ENCODE measurements at places on chromosomes 1 and 21.

- DNase-seq: no peak
Measured at GRCh38 chr21:15495965-15496364, 233.8 kb upstream of the USP25 start.

GRCh38 chr1:69567652-69568420 lies at the start of gene LRRC7:
LRRC7 (plus strand) TSS chr1:69567922; CDS start chr1:69568640, 718 bp downstream.
- DNase-seq: peak; percentile 45

DNA sequence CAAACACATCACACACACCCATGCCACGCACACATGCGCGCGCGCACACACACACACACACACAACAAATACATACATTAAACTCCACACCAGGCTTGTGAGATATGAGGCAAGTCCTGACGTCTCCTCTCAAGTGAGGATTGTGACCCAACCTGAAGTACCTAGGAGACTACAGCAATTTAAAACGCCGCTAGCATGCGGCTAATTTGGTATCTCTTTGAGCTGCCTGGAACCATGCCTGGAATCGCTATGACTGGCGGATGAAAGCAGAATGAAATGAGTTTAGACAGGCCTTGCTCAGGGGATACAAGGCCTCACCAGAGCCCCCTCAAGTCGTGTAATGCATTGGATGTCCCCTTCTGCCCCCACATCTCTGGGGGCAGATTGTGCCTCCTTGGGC lies 1.6 kb upstream of the RAB7B start:
- peak; percentile 36 for DNase-seq

DNA sequence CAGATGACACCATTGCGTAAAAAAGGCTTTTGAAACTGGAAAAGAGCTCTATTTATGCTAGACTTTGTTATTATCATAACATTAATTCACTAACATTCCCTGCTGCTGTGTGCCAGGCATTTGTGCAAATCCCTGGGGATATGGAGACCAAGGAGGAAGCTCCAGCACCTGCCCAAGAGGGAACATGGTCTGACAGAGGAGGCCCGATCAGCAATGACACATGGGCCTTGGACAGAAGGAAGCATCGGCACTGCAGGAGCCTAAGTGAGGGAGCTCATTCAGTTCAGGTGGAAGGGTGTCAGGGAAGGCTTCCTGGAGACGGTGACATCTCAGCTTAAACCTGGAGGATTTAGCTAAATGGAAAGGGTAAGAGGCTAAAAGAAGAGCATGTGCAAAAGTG lies 13.9 kb downstream of the CAMK2N1 start:
- no peak for DNase-seq

DNA sequence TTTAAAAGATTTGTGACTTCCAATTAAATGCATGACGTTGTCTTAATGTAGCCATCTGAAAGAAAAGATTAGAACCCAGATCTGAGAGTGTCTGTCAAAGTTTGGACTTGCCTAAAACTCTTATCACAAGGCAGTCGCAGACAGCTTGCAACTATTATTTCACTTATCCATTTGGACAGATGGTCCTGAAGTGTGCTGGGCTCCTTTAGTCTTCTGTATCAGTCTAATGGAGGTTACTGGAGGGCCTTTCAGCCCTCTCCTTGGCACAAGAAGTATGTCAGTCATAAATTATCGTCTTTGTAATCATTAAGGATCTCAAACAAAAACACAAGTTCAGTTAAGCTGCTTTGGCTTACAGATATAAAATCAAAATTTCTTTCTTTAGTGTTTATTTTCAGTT lies 15.5 kb downstream of the PROX1 start:
- no peak for DNase-seq

DNA sequence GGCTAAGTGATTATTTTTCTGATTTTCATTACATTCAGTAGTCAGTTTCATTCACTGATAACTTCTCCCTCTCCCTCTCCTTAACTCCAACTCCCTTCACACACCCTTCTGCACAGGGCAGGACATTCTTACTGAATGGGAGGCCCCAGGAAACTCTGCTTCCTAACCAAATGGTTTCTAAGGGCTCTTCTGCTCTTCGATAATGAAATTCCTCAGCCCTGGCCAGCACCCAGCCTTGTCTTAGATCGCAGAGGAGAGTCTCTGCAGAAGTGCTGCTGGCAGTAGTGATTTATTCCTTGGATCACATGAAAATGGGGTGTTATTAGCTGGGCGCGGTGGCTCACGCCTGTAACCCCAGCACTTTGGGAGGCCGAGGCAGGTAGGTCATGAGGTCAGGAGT lies 16.4 kb downstream of the PLEKHM2 start:
- no peak for DNase-seq

- DNase-seq: no peak
Measured at GRCh38 chr1:180152588-180152987, 2.1 kb upstream of the QSOX1 start.

- no peak for DNase-seq
Measured at GRCh38 chr1:35708952-35709351, 9.7 kb downstream of the C1orf216 start.

DNA sequence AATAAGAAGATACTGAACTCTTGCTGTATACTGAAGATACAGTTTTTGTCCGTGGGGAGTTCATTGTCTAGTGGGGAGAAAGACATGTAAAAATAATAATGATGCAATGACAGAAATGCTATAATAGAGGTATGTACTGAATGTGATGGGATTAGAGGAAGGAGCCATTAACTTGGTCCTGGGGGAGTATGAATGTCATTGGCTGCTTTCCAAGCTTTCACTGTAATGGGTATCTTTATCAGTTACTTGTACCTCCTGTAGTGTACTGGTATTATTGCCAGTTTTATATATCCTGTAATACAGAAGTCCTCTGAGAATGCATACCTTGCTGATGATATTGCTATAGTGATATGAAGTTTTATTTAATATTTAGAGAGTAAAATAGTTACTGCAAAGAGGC lies 7.4 kb downstream of the BTBD8 start:
- no peak for DNase-seq

DNA sequence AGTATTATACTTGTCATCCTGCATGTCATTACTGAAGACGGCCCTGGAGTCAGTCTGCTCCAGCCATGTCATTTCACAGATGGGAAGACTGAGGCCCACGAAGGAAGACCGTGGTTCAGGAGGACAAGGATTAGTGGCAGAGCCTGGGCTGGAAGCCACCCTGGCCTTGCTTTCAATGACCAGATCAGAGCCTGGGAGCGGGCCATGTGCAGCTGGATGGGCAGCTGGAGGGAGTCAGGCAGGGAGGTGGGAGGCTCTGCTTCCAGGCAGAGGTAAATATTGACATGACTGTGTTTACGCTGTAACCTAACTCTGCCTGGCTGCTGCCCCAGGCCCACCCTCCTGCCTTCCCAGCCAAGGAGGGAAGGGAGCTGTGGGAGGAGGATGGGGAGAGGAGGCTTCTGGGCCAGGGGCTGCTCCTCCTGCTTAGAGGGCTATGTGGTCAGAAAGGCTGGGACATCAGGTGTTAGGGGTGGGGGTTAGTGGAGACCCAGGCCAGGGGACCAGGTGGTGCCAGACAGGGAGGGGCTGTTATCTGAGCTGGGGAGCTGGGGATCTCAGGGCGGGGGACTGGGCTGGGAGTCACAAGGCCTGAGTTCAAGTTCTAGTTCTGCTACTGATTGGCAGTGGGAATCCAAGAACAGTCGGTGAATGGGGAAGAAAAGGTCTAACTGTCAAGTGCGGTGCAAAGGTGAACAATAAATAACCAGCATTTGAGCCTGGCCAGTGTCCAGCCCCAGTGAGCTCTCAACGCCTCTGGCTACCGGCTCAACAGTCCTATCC lies 48.5 kb upstream of the ECE1 start:
- DNase-seq: no peak

DNA sequence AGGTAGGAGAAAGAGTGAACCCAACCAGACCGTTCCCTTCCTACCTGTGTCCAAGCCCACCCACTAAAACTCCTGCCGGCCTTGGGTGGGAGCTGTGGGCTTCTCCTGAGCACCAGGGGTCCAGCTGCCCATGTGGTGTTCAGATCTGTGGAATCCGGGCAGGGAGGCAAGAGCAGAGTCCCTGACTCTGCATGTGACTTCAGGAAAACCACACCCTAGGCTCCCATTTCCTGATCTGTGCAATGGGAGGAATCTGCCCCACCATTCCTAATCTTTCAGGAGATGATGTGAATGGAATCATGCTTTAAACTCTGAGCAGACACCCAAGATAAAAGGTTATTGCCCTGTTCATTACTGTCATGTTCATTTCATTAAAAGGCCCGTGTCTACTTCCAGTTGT lies 27.6 kb downstream of the EIF2D start:
- DNase-seq: no peak
